ENCODE measurements at places on chromosomes 5 and 9.

GRCh38 chr5:15850939-15851341 lies 328.7 kb downstream of the MARCHF11 start:
- no peak for DNase-seq

DNA sequence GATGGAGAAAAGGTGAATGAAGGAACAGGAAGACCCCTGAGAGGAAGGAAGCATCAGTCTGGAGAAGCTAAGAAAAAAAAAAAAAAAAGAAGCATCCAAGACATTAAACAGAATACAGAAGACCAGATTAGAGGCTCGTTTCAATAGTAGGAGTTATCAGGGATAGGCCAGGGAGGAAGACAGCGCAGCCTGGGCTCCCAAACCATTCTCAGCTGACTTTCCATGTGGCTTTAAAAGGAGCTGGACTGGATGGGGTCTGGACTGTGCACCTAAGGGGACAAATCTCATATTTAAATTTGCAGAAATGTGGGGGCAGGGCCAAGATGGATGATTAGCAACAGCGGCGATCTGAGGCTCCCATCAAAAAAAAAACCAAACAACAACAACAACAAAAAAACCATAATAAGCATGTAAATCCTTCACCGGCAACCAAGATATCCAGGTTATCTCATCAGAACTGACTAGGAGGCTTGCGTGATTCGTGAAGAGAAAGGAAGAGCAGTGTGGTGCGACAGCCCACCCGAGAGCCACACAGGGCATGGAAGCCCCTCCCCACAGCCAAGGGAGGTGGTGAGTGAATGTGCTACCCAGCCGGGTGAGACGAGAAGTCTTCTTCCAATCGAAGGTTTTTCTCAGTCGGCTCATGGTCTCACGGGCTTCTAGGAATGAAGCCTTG lies 114.9 kb upstream of the ADAMTS16 start:
- DNase-seq, result no peak

- no peak for DNase-seq
Observed at GRCh38 chr5:101535626-101536025, 632.5 kb upstream of the ST8SIA4 start.

- DNase-seq, result no peak
Observed at GRCh38 chr5:96821260-96821916, 13.6 kb upstream of the ERAP1 start.

- no peak for DNase-seq
Observed at GRCh38 chr9:88106492-88106891, 31.8 kb downstream of the SPATA31C2 start.

- no peak for DNase-seq
Observed at GRCh38 chr9:81999806-82000205, 11.2 kb downstream of the SPATA31D1 start.

GRCh38 chr5:139458580-139459407 lies 3.7 kb downstream of the ECSCR start:
- DNase-seq, result no peak

GRCh38 chr9:31412081-31412480 lies 972.4 kb upstream of the ACO1 start:
- no peak for DNase-seq

DNA sequence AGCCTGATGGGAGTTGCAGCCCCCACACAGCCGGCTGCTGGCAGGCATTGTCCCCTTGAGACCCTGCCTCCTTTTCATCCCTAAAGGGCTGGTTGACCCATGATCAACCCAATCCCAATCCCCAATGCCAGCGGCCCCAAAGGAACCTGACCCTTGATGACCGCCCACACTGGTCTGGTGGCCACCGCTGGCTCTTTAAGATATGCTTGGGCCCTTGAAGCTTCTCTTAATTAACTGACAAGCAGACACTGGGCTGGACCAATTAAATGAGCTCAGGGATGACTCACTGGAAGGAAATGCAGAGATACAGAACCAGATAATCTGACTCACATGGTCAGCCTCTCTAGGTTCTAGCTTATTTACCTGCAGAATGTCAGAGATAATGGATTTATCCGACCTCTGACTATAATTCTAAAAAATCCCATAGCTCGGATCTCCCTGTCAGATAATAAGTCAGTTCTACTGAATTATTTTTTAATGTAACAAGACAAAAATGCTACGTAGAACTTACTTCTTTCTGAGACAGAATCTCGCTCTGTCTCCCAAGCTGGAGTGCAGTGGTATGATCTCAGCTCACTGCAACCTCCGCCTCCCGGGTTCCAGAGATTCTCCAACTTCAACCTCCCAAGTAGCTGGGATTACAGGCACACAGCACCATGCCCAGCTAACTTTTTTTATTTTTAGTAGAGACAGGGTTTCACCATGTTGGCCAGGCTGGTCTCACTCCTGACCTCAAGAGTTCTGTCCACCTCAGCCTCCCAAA lies 11.1 kb upstream of the MLANA start:
- DNase-seq, result no peak

Measured in amygdala (tissue), 56 donors.